ENCODE measurements at places on chromosomes 11 and 22. TPM values are rescaled to one million over a fixed set of nuclear protein-coding genes. Genes with fewer than 3 reads are reported as not detected.

DNA sequence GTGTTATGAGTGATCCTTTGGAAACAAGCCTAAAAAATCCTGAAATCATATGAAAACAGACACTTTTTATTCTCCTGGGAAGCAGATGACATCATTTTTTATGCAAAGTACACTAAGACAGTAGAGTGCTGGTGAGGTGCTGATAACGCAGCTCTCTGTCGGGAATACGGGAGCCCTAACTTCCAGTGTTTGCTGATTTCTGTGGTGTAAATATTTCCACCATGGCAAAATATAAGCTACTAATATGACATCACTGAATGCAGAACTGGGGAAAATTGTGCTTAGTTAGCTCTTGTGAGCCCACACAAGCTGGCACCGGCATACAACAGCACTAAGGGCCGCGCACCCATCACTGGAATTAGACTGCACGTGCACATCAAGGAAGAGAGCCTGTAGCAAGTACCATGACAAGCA, 82.6 kb downstream of the FAM76B start:
- DNase-seq, result no peak

DNA sequence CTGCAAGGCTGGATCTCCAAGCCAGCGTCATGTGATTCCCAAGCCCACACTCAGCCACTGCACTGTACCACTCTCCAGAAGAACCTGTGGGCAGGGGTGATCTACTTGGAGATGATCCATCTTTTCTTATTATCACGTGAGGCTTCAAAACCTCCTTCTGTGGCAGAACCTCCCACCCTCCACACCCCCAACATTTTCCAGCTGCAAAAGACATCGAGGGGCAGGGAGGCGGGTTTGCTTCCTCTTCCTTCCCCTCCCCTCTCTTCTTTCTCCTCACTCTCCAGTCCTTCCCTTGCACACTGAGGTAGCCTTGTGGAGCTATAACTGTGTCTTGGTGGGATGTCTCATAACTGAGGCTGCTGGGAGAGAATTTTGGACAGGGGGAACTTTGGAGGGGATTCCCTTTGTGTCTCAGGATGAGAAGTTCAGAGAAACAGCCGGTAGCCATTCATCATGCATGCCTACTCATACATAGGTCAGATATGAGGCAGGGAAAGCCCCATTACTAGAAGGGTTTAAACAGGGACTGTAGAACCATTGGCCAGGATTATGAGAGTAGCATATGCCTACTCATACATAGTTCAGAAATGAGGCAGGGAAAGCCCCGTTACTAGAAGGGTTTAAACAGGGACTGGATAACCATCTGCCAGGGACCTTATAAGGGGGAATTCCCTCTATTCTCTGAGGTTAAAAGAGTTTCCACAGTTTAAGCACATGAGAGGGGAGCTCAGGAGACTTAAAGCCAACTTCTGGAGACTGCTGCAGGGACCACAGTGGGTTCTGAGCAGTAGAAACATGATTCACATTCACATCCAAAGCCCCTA, 420.7 kb upstream of the CADM1 start:
- DNase-seq, result peak; percentile 58

GRCh38 chr22:37775785-37776638, 31.7 kb upstream of the GCAT start:
- DNase-seq, result no peak

OR52E6 gene
- total RNA-seq, result not detected

ACRV1 gene
- total RNA-seq, result not detected

- no peak for DNase-seq
Measured at GRCh38 chr11:70528794-70529580, 130.7 kb downstream of the CTTN start.

DNA sequence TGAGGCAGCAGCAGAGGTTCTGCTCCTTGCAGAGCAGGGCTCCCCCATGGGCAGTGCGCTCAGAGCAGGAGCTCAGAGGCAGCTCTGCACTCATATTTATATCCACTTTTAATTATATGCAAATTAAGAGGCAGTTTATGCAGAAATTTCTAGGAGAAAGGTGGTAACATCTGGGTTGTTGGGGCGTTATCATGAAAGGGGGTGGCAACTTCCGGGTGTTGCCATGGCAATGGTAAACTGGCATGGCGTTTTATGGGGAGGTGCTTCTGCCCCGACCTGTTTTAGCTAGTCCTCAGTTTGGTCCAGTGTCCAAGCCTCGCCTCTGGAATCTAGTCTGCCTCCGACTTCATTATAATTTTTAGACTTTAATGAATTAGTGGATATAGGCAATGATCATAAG, 1191.7 kb downstream of the TBC1D22A start:
- no peak for DNase-seq

DNA sequence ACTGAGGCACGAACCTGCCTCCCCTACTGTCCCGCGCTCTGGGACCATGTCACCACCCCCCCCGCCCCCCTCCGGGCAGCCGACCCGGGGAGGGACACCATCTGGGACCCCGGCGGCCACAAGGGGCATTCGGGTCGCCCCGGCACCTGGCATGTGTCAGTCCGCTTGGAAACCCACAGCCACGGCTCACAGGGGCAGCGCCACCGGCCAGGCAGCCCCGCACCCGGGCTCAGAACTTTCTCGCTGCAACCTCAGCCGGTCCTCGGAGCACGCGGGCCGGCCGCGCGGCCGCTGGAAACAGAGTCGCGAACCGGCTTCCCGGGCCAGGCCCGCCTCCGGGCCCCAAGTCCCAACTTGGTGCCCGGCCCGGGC, 159.9 kb upstream of the GRK3 start:
- no peak for DNase-seq

DEFB131B gene
- total RNA-seq, result not detected

GRCh38 chr22:24107661-24108060, 73.6 kb upstream of the SUSD2 start:
- no peak for DNase-seq

All from renal cortical epithelial cell (primary cell).